Central memory CD4-positive, alpha-beta T cell (primary cell): ENCODE measurements at places on chromosomes 4 and X.

DNA sequence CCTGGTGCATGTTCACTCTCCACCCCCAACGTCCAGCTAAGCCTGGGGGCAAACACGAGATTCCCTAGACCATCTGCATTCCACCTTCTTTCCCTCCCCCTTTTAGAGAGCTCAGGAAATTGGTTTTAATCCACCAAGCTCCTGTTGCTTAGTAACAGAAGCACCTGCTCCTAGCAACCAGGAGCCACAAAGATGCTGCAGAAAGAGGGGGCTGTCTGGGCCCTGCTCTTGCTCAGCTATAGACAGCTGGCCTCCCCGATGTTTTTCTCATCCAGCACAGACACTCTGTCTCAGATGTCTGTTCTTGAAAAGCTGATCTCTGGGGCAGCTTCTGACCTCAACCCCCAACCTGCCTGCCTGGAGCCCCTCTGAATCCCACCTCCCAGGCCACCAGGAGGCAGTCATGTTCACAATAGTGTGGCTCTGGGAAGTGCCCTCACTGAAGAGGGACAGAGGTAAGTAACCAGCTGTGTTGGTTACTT, 71.5 kb downstream of the SLC16A2 start:
- DNase-seq, result no peak

GRCh38 chrX:11064851-11065600, 46.1 kb upstream of the HCCS start:
- DNase-seq, result no peak

DNA sequence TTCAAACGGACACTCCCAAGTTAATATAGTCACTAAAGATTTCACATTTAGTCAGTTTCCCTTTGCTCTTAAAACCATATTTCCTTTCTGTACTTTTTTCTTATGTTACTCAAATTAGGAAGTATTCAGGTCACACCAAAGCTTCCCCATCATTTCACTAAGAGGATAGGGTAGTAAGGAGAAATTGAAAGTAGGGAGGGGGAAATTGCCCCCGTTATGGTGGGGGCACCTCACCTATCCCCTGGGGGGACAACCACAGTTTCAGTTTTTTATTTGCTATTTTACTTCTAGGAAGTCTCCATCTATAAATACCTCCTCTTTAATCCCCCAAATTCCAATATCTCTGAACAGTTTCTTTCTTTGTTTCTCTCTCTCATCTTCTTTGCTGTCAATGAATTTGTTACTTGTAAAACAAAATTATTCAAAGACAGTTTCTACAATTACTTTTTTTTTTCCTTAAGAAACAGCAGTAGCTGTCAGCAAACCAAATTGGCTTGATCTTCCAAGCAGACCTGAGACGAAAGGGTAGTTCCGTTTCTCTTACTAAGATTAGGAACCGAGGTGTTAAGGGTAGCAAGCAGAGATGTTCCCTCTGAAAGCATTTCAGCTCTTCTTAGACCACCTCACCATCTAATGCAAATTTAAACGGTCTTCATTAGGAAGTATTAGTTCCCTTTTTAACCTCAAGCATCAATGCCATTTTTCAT, 160.2 kb upstream of the KLF3 start:
- DNase-seq, result no peak

- DNase-seq, result no peak
Observed at GRCh38 chr4:94488670-94489069, 36.9 kb downstream of the PDLIM5 start.

DNA sequence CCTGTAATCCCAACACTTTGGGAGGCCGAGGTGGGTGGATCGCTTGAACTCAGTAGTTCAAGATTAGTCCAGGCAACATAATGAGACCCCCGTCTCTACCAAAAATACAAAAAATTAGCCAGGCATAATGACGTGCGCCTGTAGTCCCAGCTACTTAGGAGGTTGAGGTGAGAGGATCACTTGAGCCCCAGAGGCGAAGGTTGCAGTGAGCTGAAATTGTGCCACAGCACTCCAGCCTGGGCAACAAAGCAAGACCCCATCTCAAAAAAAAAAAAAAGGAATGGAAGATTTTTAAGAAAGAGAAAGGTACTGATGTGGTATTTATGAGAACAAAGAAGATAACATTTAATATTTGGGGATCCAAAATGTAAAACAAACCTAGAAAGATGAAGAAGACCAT, 27.0 kb upstream of the NMU start:
- DNase-seq, result no peak

DNA sequence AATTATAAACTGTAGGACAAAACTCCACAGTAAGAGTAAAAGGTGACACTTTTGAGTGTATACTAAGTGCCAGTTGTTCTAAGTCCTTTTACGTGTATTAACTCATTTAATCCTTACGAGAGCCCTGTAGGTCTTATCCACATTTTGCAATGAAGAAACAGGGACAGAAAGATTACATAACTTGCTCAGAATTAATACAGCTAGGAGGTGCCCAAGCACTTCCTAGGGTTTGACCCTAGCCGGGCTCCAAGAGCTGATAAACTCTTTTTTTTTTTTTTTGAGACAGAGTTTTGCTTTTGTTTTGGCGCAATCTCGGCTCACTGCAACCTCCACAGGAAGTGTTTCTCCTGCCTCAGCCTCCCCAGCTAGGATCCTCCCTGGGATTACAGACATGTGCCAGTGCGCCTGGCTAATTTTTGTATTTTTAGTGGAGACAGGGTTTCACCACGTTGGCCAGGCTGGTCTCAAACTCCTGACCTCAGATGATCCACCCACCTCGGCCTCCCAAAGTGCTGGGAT, 110.4 kb downstream of the UBE2K start:
- DNase-seq, result no peak

DNA sequence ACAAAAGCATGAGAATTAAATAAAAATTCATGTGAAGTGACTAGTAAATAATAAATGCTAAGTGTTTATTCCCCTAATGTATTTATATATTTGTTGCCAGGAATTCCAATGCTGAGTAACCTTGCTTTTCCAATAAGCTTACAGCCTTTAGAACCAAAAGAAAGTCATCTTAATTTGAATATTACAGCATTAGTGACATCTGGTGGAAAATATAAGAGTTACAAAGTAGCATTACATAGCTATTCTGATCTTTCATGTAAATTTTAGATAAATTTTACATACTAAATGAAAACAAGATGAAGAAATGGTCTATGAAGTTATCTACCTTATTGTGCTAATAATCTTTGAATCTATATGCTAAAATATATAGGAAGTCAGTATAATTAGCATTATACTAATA, 10.4 kb downstream of the MAD2L1 start:
- no peak for DNase-seq

DNA sequence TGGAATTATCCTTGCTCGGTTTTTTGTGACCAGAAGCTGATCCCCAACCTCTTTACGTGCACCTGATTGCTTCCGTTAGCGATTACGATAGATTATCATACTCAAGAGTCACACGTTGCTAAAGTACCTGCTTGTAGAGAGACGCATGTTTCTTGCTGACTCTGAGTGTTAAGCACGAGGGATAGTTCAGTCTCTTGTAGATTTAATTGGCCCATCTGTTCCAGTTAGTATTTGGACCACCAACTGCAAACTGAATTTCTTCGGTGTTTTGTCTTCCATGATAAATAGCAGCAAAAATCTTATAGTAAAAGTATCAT, 516 bp upstream of the COX18 start:
- DNase-seq, result no peak

- DNase-seq, result no peak
Observed at GRCh38 chrX:119303137-119303536, 67.1 kb downstream of the PGRMC1 start.

- no peak for DNase-seq
Observed at GRCh38 chrX:40237731-40238178, 140.0 kb upstream of the BCOR start.

DNA sequence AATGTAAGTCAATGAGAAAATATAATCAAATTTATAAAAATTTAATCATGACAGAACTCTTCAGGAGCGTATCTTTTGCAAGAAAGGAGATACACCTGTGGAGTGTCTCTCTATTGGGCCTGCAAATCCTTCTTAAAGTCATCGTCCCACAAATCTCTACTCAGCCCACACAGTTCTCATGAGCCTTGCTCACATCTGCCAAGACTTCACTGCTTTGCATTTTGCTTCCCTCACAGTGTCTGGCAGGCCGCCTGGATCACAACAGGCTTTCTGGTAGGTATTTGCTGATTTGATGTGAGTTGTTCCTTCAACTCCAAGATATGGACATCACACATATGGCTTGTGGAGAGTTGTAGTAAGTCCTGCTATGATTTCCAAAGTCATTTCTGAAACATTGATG, 183.1 kb upstream of the ARX start:
- DNase-seq, result no peak

GRCh38 chr4:148737061-148737770, 295.0 kb upstream of the NR3C2 start:
- DNase-seq, result no peak

DNA sequence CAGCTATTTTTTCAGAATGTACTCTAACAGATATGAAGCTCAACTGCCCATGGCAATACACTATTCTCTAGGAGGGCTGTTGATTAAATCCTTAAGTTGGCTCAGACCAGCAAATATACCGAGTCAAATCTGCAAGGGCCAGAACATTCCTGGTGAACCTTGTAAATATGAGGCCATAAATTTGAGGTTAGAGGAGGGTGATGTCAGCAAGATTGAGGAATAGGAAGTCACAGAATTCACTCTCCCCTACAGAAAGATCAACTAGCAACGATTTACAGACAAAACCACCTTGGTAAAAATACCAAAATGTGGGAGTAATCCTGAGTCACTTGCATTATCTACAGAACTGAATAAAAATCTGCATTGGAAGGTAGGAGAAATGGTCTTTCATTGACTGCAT, 399.3 kb downstream of the GPM6A start:
- no peak for DNase-seq

- no peak for DNase-seq
Observed at GRCh38 chr4:73763877-73764276, 23.5 kb downstream of the CXCL8 start.

DNA sequence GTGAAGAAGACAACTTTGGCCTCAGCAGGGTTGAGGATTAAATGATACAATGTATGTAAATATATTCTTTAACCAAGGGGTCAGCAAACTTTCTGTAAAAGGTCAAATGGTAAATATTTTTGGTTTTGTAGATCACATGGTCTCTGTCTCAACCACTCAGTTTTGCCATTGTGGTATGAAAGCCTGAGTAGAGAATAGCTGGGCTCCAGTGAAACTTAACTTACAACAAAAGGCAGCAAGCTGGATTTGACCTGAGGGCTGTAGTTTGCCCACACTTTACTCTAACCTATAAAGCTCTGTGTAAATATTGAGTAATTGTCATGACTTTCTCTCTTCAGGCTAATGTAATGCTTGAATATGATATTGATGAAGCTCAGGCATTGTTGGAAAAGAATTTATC, 19.6 kb downstream of the VBP1 start:
- no peak for DNase-seq

GRCh38 chr4:180792541-180792940, 1450.7 kb upstream of the TENM3 start:
- DNase-seq, result no peak

DNA sequence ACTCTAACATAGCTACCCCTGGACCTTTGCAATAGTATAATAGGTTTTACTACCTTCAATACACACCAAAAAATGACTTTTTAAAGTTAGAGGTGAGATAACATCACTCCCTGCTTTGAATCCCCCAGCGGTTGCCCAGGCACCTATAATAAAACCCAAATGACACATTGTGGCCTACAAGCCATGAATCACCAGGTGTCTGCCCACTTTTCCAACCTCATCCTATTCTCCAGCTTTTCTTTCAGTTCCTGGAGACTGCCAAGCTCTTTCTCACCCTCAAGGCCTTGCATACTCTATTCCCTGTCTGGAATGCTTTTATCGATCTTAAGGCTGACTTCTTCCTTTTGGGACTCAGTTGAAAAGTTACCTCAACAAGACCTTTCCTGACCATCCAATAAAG, 16.4 kb upstream of the PRSS48 start:
- DNase-seq, result no peak

GRCh38 chr4:170465429-170465828, 375.7 kb upstream of the AADAT start:
- DNase-seq, result no peak

- DNase-seq, result no peak
Observed at GRCh38 chr4:153310793-153311192, 33.7 kb upstream of the MND1 start.

DNA sequence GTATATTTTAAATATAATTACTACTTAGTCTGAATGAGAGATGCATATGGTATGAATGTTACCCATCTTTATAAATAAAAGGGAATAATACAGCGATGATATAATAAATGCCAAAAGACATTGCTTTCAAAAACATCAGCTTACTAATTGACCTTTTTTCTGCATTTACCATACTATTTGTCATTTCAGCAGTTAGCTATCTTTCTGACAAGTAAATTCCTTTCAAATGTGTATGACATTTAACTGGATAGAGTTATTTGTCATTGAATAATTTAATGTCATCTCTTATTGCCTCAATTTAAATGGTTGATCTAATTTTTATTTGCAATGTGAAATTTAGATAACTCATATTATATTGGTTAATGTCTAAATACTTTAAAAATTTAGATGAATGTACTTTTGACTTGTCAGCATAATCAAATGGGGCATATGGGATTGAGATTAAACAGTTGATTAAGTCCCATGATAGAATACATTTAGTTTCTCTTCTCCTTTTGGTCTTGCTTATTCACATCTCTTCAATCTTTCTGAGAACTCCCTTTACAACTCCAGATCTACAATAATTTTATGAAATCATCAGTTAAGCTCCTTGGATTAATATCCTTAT, 350.9 kb downstream of the PCDH18 start:
- DNase-seq, result no peak

DNA sequence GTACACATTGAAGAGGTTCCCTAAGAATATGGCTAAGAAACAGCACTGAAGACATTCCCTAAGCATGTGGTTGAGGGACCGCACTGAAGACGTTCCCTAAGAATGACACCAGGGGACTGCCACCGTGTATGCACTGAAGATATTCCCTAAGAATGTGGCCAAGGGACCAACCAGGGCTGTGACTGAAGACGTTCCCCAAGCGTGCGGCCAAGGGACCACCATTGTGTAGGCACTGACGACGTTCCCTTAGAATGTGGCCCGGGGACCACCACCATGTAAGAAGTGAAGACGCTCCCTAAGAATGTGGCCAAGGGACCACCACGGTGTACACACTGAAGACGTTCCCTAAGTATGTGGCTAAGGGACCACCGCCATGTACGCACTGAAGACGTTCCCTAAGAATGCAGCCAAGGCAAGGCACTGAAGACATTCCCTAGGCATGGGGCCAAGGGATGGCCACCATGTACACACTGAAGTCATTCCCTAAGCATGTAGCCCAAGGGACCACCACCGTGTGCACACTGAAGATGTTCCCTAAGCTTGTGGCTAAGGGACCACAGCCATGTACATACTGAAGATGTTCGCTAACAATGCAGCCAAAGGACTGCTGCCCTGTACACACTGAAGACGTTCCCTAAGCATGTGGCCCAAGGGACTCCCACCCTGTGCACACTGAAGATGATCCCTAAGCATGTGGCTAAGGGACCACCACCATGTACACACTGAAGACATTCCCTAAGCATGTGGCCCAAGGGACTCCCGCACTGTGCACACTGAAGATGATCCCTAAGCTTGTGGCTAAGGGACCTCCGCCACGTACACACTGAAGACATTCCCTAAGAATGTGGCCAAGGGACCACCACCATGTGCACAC, 22.0 kb downstream of the DHRSX start:
- DNase-seq, result no peak

- DNase-seq, result no peak
Observed at GRCh38 chr4:87570290-87570805, 38.0 kb upstream of the DSPP start.

- peak; percentile 38 for DNase-seq
Observed at GRCh38 chr4:47933840-47934239, 19.5 kb upstream of the NFXL1 start.

GRCh38 chr4:120733054-120733453, 189.5 kb downstream of the PRDM5 start:
- no peak for DNase-seq

- DNase-seq, result no peak
Observed at GRCh38 chr4:140097572-140097971, 56.4 kb downstream of the MAML3 start.
